Tibial nerve (tissue), 4 donors: ENCODE measurements at places on chromosomes 12 and 14. TPM values are rescaled to one million over a fixed set of nuclear protein-coding genes. Genes with fewer than 3 reads are reported as not detected.

Gene IL23A
- not detected for total RNA-seq

Gene PSMC1
- 57.6 TPM for total RNA-seq

Gene NRXN3
- 22.4 TPM for total RNA-seq

Gene FOXG1
- total RNA-seq, result not detected

DNA sequence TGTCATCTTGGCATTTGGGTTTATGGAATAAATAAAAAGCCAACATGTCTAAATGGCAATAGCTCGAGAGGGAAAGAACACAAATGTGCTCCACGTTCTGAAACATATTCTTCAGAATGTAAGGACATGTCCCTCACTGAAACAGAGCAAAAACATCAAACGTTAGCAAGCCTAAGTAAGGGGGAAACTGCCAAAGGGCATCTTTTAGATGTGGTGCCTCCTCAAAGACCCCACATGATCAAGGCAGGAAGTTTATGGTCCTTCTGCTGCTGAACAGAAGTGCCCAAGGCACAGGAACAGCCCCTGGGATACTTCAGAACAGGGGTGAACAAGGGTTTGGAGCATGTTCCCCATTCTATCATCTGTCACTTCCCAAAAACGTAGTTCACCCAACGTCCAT lies 227.0 kb downstream of the ANO2 start:
- DNase-seq, result no peak

- no peak for DNase-seq
These were observed 347.4 kb downstream of the DPF3 start for GRCh38 chr14:72546344-72547016.

GRCh38 chr14:67963960-67964812 lies 144.6 kb downstream of the RAD51B start:
- DNase-seq, result no peak

GRCh38 chr14:96627386-96627785 lies 125.2 kb downstream of the PAPOLA start:
- DNase-seq, result no peak

- DNase-seq, result no peak
These were observed 39.2 kb upstream of the DYRK2 start for GRCh38 chr12:67609226-67609870.

DNA sequence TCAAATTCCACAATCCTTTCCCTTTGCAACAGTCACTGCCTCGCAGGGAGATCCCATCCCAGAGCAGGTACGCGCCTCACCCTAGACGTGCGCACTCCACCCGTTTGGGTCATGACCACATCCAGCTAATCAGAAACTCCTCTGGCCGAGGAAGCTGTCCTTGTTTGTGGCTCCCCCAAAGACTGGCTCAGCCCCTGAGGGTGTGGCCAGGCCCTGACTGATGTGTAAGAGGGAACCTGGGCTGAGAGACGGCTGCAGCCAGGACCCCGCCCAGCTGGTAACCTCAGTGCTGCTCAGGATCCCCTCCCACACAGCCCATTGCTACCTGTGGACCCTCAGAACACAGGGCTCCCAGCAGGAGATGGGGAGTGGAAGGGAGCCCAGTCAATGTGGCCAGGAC lies 183.2 kb upstream of the SFSWAP start:
- no peak for DNase-seq

DNA sequence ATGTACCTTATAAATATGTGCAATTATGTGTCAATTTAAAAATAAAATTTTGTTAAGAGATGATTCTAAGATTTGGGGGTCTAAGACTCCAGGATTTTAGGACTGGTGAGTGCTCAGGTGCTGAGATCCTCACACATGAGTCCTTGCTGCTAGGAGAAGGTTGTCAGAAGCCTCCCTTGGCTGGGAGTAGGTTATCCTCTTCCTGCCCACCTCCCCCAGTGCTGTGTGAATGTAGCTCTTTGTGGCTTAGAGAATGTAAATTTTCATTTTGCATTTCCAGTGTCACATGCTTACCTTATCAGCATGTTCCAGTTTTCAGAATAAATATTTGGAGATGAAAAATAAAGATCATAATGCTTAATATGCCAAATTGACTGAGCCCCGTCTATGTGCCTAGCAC lies 114.2 kb upstream of the MDM1 start:
- no peak for DNase-seq
